ENCODE measurements at places on chromosomes 6 and 20.
A peak's percentile ranks its signal among the peaks of the same experiment; 100 is the strongest.

- no peaks in the 10 kb centered on the region for H3K36me3 ChIP-seq
- no peak for DNase-seq
- peaks cover 5% of the 10 kb centered on the region for H3K4me1 ChIP-seq
Measured at GRCh38 chr20:49389854-49390253, 92.6 kb downstream of the KCNB1 start.

GRCh38 chr6:13367396-13367795 is 39.1 kb upstream of the TBC1D7 start:
- H3K27me3 ChIP-seq, result no peaks in the 10 kb centered on the region
- peaks cover 35% of the 10 kb centered on the region for H3K4me1 ChIP-seq
- no peaks in the 10 kb centered on the region for H3K36me3 ChIP-seq
- no peak overlapping the region for H3K4me3 ChIP-seq

DNA sequence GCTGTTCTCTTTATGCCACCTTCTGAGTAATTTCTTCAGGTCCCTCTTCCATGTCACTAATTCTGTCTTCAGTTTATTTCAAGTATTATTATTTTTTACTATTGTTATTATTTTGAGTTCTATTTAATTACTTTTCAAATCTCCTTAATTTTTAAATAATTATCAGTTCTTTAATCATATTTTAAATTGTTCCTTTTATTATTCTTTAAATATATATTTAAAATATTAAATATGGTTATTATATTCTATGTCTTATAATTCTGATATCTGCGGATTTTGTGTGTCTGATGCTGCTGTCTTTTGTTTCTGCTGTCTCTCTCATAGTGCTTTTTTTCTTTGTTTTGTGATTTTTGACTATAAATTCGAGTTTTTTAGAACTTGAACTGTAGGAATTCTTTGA is 2.2 kb downstream of the POLR1H start:
- peaks cover 9% of the 10 kb centered on the region for H3K27me3 ChIP-seq
- DNase-seq, result no peak
- peaks cover 61% of the 10 kb centered on the region for H3K4me1 ChIP-seq
- H3K27ac ChIP-seq, result no peak overlapping the region
- H3K4me3 ChIP-seq, result peak overlapping the region; percentile 59

GRCh38 chr20:20593447-20594170 is 118.8 kb downstream of the RALGAPA2 start:
- H3K4me3 ChIP-seq, result no peak overlapping the region
- peaks cover 11% of the 10 kb centered on the region for H3K4me1 ChIP-seq
- 0 out of 2 replicates have a peak overlapping the region, but pooled peaks have one; percentile 10 for H3K27ac ChIP-seq
- H3K36me3 ChIP-seq, result no peaks in the 10 kb centered on the region
- H3K27me3 ChIP-seq, result no peaks in the 10 kb centered on the region

DNA sequence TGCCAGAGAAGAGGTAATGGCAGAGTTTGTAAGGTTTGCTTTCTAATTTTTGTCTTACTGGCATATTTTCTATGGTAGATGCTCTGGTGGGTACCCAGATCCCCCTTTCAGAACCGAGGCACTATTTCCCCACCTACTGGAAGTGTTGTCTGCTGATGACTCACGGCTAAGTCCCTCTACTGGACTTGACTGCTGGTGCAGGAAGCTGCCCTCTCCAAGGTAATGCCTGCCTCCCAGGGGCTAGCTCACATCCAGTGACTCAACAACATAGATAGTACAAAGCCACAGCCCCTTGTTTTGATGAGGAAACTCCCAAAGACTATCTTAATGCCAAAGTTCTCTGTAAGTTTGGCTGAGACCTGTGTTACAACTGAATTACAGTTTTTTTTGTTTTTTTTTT is 285.4 kb upstream of the FLRT3 start:
- no peaks in the 10 kb centered on the region for H3K27me3 ChIP-seq
- no peak for DNase-seq
- no peak overlapping the region for H3K27ac ChIP-seq
- H3K4me3 ChIP-seq, result no peak overlapping the region
- H3K36me3 ChIP-seq, result no peaks in the 10 kb centered on the region
- H3K4me1 ChIP-seq, result no peaks in the 10 kb centered on the region

GRCh38 chr6:30826961-30827342 is 57.4 kb upstream of the DDR1 start:
- H3K27me3 ChIP-seq, result peaks cover 2% of the 10 kb centered on the region
- H3K27ac ChIP-seq, result peak overlapping the region; percentile 85
- H3K36me3 ChIP-seq, result no peaks in the 10 kb centered on the region
- peaks cover 52% of the 10 kb centered on the region for H3K4me1 ChIP-seq

- H3K4me1 ChIP-seq, result peaks cover 43% of the 10 kb centered on the region
- H3K4me3 ChIP-seq, result no peak overlapping the region
- H3K27me3 ChIP-seq, result peaks cover 13% of the 10 kb centered on the region
- DNase-seq, result no peak
- H3K27ac ChIP-seq, result no peak overlapping the region
Measured at GRCh38 chr6:37693546-37694250, 4.0 kb downstream of the MDGA1 start.

DNA sequence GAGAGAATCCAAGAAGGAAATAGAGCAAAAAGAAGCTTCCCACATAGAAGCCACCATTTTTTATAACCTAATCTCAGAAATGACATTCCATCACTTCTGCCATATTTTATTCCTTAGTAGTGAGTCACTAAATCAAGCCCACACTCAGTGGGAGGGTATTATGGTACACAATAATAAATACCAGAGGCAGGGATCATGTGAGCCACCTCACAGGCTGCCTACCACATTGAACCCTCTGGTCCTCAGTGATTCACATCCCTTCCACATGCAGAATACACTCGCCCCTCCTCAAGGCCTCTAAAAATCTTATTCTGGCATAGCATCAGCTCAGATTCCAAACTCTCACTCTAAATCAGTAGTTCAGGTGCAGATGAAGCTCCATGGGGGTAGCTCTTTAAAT is 49.4 kb downstream of the TMC2 start:
- no peak overlapping the region for H3K4me3 ChIP-seq
- no peak overlapping the region for H3K27ac ChIP-seq
- H3K27me3 ChIP-seq, result peaks cover 11% of the 10 kb centered on the region
- H3K4me1 ChIP-seq, result peaks cover 7% of the 10 kb centered on the region
- DNase-seq, result no peak

DNA sequence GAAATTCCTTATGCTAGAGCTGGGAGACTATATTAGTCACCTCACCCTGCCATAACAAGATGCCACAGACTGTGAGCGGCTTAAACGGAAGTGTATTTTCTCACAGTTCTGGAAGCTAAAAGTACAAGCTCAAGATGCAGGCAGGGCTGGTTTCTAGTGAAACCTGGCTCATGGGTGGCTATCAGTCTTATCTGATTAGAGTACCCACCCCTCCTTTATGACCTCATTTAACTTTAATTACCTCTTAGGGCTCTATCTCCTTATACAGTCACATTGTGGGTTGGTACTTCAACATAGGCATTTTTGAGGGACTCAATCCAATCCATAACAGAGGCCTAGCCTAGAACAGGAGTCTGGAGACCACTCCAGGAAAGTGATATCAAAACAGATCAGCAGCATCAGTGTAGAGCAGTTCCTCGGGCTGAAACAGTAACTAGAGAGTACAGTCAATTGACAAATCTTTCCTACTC is 2.3 kb upstream of the SNRNP48 start:
- no peak overlapping the region for H3K4me3 ChIP-seq
- DNase-seq, result peak; percentile 69
- H3K4me1 ChIP-seq, result peaks cover 51% of the 10 kb centered on the region
- H3K27me3 ChIP-seq, result peaks cover 3% of the 10 kb centered on the region
- peak overlapping the region; percentile 84 for H3K27ac ChIP-seq
- H3K36me3 ChIP-seq, result peaks cover 35% of the 10 kb centered on the region

DNA sequence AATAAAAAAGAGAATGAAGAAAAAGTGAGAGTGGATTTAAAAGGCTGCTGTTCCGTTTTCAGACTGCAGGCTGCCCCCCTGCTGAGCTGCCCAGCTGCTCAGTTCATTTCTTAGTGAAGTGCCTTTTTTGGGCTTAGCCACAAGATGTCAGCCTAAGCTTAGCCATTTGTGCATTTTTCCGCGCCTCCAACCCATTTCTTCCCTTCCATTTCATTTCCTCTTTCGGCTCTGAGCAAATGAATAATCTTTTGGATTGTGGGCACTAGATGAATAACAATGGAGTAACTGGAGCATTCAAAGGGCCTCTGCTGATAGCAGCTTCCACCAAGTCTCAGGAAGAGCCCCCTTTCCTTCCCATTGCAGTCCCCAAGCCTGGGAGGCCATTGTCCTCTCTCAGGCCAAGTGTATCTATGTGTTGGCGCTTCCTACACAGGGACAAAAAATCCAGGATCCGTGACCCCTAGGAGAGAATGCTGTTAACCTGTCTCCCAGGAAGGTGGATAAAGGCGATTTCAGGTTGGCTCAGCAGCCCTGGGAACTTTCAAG is 83.5 kb upstream of the SPTLC3 start:
- peak; percentile 59 for DNase-seq
- no peaks in the 10 kb centered on the region for H3K27me3 ChIP-seq
- no peak overlapping the region for H3K4me3 ChIP-seq
- peaks cover 18% of the 10 kb centered on the region for H3K4me1 ChIP-seq

GRCh38 chr6:11718463-11718862 is 60.1 kb downstream of the ADTRP start:
- peak; percentile 5 for DNase-seq

- H3K27ac ChIP-seq, result no peak overlapping the region
- peaks cover 10% of the 10 kb centered on the region for H3K27me3 ChIP-seq
- H3K36me3 ChIP-seq, result no peaks in the 10 kb centered on the region
- no peaks in the 10 kb centered on the region for H3K4me1 ChIP-seq
Measured at GRCh38 chr6:151191527-151191926, 48.2 kb upstream of the AKAP12 start.

DNA sequence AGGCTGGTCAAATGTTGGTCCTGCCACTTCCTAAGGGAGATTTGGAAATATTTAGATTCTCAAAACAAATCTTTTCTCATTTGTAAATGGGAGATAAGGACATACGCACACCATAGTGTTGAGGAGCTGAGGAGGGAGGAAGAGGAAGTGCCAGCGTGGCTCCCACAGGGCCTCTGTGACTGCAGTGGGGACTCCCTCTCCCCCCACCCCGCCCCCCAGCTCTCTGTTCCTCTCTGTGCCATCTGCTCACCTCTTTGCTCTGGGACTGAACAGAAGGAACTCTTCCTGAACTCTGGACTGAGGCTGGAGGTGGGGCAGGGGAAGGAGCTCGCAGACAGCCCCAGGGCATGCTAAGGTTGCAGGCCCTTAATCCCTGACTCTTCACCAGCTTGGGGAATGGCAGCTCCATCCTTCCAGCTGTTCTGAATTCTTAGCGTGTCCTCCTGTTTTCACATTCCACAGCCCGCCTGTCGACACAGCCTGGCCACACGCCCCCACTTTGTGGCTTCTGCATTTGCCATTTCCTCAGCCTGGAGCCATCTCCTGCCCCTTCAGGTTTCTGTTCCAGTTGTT is 11.4 kb downstream of the DDX27 start:
- H3K4me3 ChIP-seq, result no peak overlapping the region
- DNase-seq, result no peak
- peaks cover 28% of the 10 kb centered on the region for H3K36me3 ChIP-seq
- no peaks in the 10 kb centered on the region for H3K27me3 ChIP-seq
- H3K4me1 ChIP-seq, result peaks cover 11% of the 10 kb centered on the region
- 0 out of 2 replicates have a peak overlapping the region, but pooled peaks have one; percentile 43 for H3K27ac ChIP-seq

DNA sequence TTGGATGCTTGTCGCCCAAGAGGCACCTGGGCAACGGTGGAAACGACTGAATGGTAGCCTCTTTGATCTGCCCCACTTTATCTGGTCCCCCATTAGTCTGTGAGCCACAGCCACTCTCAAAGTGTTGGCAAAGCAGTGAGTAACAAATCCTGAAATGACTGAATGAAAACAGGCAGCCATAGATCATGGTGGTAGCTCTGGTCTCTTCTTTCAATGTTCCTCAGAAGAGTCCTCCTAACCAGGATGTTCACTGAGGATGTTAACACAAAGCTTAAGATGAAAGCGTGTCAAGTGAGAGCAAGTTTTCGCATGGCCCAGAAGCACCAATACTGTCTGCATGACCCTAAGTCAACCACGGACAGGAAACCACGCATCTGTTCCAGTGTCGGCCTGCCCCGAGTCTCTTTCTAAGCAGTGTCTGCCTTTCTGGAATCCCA is 107.3 kb downstream of the IRF4 start:
- peaks cover 21% of the 10 kb centered on the region for H3K36me3 ChIP-seq
- no peak for DNase-seq
- no peak overlapping the region for H3K4me3 ChIP-seq
- no peaks in the 10 kb centered on the region for H3K4me1 ChIP-seq
- no peak overlapping the region for H3K27ac ChIP-seq
- H3K27me3 ChIP-seq, result no peaks in the 10 kb centered on the region

DNA sequence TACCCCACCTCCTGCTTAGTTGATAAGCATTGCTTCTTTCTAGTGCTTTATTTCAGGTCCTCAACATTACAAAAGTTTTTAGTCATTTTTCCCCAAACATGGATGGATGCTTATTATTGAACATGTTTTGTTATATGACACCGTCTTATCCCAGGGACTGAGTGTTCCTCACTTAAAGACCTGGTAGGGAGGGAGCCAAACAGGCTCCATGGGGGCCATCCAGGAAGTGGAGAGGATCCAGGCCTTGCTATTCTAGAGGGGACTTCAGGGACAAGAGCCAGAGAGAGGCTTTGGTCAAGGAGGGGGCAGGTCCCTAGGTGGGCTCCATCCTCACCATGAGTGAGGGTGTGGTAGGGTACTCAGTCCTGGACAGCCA is 7.4 kb downstream of the SLC32A1 start:
- peaks cover 73% of the 10 kb centered on the region for H3K27me3 ChIP-seq
- no peak overlapping the region for H3K27ac ChIP-seq
- no peak overlapping the region for H3K4me3 ChIP-seq
- no peak for DNase-seq

GRCh38 chr6:34566830-34567546 is 10.9 kb upstream of the SPDEF start:
- H3K36me3 ChIP-seq, result no peaks in the 10 kb centered on the region
- no peaks in the 10 kb centered on the region for H3K4me1 ChIP-seq
- no peak overlapping the region for H3K4me3 ChIP-seq
- H3K27ac ChIP-seq, result no peak overlapping the region
- H3K27me3 ChIP-seq, result peaks cover 6% of the 10 kb centered on the region

- H3K27ac ChIP-seq, result no peak overlapping the region
- H3K27me3 ChIP-seq, result peaks cover 3% of the 10 kb centered on the region
- DNase-seq, result no peak
- H3K4me1 ChIP-seq, result no peaks in the 10 kb centered on the region
Measured at GRCh38 chr20:62293111-62293784, 9.5 kb upstream of the ADRM1 start.

- 0 out of 2 replicates have a peak, but pooled peaks cover 5% of the 10 kb centered on the region for H3K4me1 ChIP-seq
- no peaks in the 10 kb centered on the region for H3K36me3 ChIP-seq
- no peak for DNase-seq
Measured at GRCh38 chr6:153135681-153136080, 4.6 kb upstream of the RGS17 start.

GRCh38 chr6:135018941-135019340 is 35.7 kb downstream of the HBS1L start:
- H3K4me3 ChIP-seq, result no peak overlapping the region
- no peak overlapping the region for H3K27ac ChIP-seq
- no peaks in the 10 kb centered on the region for H3K27me3 ChIP-seq
- no peaks in the 10 kb centered on the region for H3K36me3 ChIP-seq

DNA sequence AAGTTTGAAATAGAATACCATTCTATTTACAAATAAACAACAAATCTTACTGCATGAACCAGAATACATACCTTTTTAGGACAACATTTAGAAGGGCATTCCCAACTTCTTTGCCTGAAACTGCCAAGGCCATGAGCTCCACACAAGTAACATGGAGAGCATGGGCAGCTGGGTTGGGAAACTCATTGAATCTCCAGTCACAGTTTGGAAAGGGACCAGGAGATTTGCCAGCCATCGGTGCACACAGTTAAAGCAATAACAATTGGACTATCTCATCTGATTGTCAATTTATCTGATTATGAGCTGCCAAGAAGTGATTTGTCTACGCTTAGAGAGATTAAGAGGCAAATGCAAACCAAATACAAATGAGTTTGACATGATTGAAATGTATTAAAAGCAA is 19.9 kb downstream of the ARG1 start:
- DNase-seq, result no peak
- no peaks in the 10 kb centered on the region for H3K27me3 ChIP-seq
- H3K4me1 ChIP-seq, result no peaks in the 10 kb centered on the region
- no peak overlapping the region for H3K27ac ChIP-seq
- H3K4me3 ChIP-seq, result no peak overlapping the region
- H3K36me3 ChIP-seq, result peaks cover 43% of the 10 kb centered on the region

All from HFFc6 (cell line).